ENCODE measurements at places on chromosomes 3 and 15.

GRCh38 chr3:41026394-41027177, 172.7 kb upstream of the CTNNB1 start:
- DNase-seq = no peak

DNA sequence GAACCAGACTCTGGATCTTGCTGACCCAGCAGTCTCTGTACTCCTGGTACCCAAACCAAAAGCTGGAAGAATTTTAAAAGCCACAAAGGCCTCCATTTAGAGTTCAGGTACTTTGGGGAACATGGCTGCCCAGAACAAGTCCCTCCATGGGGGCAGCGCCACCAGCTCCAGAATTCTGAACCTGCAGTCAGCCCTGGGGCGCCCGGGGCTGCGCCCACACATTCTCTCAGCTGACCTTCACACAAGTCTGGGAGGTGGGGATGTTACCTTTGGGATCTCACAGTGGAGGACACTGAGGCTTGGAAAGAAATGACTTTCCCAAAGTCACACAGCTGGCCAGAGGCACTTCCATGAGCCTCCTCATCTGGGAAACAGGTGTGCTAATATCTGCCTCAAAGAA, 154.8 kb downstream of the RAB11A start:
- DNase-seq = no peak

DNA sequence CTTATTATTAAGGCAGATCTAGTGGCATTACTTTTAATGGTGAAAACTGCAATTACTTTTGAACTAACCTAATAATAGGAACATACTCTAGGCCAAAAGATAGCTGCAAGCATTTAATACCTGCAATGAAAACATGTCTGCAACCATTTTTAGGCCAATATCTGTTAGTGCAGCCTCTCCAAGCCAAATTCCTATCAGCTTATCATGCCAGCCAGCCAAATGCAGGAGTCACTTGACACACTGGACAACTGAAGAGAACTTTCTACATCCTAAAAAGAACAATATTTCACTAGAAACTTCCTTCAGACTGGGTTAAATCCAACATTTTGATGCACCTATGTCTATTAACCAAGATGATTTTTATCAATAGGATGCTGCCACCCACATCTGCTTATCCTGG, 33.8 kb downstream of the CCDC54 start:
- no peak for DNase-seq

GRCh38 chr15:59367022-59367451, 5.6 kb downstream of the MYO1E start:
- DNase-seq = no peak

DNA sequence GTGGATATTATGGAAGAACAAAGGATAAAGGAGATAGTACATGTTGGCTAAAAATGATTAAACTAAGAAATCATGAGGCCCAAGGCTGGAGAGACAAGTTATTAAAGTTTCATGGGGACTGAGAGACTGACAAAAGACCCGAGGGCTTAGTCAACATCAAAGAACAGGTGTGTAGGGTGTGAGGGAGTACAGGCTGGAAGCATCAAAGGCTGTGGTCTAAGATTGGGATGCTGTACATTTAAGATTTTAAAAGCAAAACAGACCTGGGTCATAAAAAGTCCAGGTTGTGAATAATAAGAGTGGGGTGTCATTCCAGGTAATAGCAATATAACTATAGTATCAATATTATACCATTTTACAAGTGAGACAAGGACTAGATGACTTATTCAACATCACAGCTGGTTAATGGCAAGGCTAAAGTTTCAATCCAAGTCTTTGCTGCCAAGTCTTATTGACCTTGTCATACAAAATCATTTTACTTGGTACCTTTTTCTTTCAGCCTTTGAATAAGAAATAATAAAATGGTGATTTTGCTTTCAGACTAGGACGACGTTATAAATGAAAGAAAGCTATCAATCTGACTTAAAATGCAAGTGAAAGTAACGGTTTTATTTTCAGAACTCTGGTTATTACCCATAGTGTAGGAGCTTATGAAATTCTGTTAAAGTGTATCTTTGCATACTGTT, 211.6 kb downstream of the TNIK start:
- DNase-seq = no peak

- DNase-seq = no peak
Observed at GRCh38 chr15:88917760-88918159, 4.6 kb upstream of the MFGE8 start.

DNA sequence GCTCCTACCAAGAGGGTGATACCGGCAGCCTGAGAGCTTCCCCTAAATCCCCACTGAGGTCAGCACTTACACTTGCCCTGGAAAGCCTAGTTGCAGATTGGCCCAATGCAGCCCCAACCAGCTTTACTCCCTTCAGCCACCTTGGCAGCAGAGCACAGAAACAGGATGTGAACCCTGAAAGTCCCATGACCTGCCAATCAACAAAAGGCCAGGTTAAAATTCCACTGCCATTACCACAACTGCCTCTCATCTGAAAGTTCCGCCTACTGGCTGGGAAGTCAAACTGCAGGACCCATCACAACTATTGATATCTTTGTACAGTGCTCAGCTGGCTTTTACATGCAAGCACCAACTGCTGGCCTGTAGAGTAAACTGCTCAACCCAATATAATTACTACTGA, 156.2 kb downstream of the ZMAT3 start:
- DNase-seq = no peak

DNA sequence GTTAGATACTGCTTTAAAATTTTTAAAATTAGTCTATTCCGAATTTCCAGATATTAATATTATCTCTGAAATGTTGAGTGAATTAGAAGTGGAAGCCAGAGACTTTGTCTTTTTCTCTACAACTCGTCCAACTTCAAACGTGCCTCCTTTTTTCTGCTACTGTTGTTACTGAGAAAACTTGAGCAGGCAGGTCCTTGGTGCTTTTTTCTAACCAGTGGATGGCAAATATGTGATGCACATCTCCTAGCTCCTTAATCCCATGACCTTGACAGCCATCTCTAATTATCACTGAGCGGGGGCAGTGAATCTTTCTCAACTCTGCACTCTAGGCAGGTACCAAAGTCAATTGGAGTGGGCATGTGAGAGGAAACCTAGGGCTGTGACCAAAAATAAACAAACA, 50.7 kb downstream of the FNDC3B start:
- no peak for DNase-seq

GRCh38 chr3:179000144-179000543, 71.5 kb downstream of the ZMAT3 start:
- DNase-seq = no peak

DNA sequence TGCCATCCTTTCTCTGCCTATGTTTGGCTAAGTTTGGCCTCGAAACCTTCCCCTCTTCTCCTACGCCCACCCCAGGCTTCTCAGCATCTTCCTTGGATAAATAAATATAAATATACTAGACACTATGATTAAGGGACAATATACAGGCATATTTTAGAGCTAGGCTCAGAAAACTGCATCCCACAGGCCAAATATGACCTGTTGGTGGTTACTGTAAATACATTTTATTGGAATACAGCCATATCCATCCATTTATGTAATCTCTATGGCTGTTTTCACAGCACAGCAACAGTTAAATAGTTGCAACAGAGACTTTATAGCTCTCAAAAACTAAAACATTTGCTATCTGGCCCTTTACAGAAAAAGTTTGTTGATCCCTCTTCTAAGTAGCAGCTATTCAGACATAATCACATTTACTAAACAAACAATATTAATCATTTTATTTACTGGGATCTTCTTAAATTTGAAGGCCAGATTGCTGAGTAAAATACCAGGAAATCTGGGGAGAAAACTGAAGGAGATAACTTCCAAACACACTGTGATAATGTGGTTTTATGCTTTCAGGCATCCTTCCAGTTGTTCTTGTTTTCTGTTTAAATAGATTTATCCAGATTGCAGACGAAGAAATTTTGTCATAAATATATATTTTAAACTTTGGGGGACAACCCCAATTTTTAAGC, 269.7 kb upstream of the THRB start:
- no peak for DNase-seq

DNA sequence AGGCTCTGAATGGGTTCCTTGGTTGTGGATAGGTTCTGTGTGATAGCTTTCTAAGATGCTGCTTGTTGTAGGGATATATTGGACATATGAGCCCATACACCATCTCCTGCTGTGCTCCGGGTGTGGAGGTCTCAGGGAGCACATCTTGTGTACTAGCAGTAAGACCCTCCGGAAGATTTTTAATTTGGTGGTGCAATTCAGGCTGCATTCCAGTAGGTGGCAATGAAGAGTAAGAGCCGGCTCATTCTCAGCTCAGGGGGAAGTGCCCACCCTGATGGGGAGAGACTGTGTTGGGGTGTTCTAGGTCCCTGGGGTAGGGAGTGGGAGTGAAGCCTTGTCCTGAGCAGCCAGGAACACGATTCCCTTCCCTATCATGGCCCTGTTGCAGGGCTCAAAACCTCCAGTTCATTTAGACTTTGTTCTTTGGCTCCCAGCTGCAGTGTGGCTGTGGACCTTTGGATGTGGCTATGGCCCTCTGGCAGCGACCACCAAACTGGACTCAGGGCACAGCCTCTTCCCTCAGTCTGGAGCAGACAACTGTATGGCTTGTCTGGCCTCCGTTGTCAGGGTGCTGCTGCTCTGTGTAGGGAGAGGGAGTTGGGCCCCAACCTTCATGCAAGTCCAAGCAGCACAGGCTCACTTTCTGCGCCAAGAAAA, 104.7 kb downstream of the UNC13C start:
- DNase-seq = no peak

DNA sequence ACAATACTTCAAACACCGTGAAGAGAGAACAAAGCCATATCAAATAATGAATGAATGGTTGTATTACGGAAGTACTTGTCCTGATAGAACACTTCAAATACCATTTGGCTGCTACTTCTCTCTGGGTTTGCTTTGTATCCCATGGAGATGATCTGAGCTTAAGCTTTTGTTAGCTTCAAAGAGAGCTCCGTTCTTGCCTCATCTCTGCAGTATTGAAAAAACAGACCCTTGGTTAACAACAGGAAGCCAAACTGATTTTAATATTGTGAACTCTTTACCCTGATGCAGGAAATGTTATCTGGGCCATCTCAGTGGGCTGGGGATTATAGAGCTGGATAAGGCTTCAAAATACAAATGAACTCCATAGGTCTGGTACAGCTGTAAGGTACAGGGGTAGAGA, 101.0 kb downstream of the CHL1 start:
- DNase-seq = no peak

- no peak for DNase-seq
Observed at GRCh38 chr3:61892891-61893290, 331.5 kb downstream of the PTPRG start.

DNA sequence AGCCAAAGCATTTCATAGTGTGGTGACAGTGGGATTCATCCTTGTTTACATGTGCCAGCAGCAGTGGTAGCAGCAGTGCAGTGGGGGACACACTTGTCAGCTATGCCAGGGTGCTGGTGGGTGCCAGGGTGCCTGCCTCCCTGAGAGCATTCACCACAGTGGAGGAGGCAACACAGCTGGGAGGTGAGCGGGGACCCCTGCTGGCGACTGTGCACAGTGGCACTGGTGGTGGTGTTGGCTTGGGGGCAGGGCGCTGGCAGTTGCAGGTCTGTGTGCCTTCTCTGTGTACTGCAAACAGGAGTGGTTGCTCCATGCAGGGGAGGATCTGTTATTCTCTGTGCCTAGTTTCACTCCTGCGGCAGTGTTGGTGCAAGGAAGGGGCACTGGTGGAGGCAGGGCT, 41.2 kb downstream of the CEP63 start:
- DNase-seq = peak; percentile 23

DNA sequence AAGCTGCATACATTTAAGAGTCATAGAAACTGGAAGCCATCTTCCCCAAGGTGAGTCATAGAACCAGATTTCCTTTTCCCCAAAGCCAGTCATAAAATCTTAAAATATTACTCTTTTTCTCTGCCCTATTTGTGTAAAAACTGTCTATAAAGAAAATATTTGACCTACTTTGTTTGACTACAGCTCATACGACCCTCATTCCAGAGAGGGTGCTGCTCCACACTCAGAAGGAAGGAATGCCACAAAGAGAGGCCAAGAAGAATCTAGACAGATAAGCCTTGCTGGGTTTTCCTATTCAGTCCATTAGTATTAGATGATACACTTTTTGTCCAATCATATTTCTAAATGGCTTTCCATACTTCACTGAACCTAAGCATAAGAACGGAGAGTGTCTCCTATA, 671.6 kb upstream of the SGO1 start:
- DNase-seq = no peak
